ENCODE measurements at places on chromosomes 2 and 18. TPM values are rescaled to one million over a fixed set of nuclear protein-coding genes. Genes with fewer than 3 reads are reported as not detected.

CACNB4 gene
- 0.33 TPM for total RNA-seq

POU3F3 gene
- not detected for total RNA-seq

HOXD1 gene
- total RNA-seq = not detected

PLB1 gene
- total RNA-seq = 3.1 TPM

APOB gene
- total RNA-seq = under 0.01 TPM

B3GNT7 gene
- total RNA-seq = 0.11 TPM

TCF7L1 gene
- 2.3 TPM for total RNA-seq

TFPI gene
- 66.9 TPM for total RNA-seq

CAVIN2 gene
- total RNA-seq = 1.2 TPM

LINC00305 gene
- not detected for total RNA-seq

LIMS4 gene
- total RNA-seq = 10.0 TPM

DSC3 gene
- 0.12 TPM for total RNA-seq

ST6GAL2 gene
- 0.11 TPM for total RNA-seq

C2orf72 gene
- total RNA-seq = 0.22 TPM
